ENCODE measurements at places on chromosomes 5 and 9.
A peak's percentile ranks its signal among the peaks of the same experiment; 100 is the strongest.

DNA sequence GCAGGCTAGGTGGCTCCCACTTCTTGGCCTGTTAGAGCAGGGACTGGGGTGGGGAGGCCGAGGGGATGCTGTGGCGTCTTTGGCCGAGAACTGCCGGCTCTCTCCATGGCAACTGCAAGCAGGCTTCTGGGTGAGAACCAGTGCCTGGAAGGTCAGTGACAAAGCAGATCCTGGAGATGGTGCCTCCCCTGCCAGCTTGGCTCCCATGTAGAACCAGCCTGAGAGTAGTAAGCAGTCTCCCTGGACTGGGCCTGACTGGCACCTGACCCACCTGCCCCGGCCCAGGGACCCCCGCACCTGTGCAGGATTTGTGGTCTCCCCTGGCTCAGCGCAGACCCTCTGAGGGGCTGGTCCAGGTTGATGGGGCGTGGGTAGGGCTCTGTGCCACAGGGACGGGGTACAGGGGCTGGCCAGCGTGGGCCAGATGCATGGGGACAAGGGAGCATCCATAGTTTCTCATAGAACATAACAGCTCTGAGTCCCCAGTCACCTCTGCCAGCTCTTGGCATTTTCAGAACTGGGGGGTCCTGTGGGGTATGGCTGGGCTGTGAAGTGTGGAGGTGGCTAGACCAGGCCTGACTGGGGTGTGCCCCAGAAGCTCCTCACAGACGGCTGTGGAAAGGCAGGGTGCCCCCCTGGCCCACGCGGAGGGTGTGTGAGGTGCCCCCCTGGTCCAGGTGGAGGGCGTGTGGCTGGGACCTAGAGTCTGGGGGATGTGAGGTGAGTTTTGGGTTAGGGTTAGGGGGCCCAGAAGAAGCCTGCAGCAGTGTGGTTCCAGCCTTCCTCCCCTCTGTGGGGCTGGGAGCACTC is 22.2 kb downstream of the CACNA1B start:
- DNase-seq: peak; percentile 51
- no peaks in the 10 kb centered on the region for H3K4me1 ChIP-seq
- no peak overlapping the region for H3K4me3 ChIP-seq
- H3K27me3 ChIP-seq: peaks cover 9% of the 10 kb centered on the region
- no peaks in the 10 kb centered on the region for H3K36me3 ChIP-seq
- H3K27ac ChIP-seq: no peak overlapping the region

DNA sequence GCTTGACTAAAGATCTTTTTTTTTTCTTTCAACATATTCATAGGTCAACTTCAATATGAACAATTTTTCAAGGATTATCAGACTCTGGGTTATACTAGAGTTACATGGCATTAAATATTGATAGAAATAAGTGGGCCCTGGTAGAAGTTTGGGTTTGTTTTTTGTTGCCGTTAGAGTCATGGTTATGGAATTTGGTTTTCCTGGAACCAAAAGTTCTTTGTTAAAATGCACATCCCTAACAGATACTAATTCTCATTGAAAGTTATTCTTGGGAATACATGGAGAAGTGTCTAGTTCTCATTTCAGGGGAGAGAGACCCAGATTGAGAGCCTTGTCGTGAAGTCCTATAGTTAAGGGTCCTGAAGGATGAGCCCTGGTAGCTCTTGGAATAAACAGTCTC is 124.9 kb downstream of the FGF1 start:
- no peak overlapping the region for H3K4me3 ChIP-seq
- no peak for DNase-seq

DNA sequence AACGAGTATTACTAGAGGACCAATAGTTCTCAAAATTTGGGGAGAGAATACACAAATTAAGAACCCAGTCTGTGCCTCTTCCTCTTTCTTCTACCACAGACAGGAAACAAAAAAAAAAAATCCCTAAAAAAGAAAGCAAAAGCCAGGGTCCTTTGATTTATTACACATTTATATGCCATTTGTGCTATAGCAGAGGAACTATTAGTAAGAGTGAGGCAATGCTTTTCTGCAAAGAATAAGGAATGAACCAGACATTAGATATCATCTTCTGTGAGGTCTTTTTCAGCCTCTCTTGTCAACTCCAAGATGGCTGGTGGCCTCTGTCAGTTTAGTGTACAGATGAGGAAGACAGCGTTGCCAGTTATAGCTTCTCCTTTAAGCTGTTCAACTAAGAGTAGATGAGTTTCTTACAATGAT is 127.6 kb downstream of the RFX3 start:
- H3K36me3 ChIP-seq: peaks cover 18% of the 10 kb centered on the region
- H3K27ac ChIP-seq: no peak overlapping the region
- no peaks in the 10 kb centered on the region for H3K4me1 ChIP-seq
- DNase-seq: peak; percentile 21

DNA sequence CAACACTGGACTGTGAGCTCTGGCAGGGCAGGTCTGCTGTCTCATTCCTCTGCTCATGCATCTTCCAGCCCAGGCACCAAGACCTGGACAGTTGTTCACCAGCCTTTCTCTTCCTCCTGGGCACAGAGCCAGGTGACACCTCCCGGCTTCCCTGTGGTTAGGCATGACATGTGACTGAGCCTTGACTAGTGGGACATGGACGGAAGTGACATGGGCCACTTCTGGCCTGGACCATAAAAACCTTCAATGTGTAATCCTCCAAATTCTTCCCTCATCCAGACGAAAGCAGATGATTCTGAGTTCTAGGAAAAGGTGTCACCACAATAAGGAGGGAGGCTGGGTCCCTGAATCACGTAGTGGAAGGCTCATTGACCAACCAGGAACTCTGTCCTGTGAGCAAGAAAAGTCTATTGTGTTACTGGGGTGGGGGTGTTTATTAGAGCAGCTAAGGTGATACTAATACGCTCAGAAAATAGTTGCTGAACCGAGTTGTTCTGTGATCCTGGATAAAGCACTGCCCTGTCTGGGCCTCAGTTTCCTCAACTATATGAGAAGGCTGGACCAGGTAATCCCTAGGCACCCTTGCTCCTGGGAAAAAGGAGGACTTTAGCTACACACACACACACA is 26.6 kb upstream of the CRB2 start:
- H3K4me3 ChIP-seq: no peak overlapping the region
- H3K4me1 ChIP-seq: no peaks in the 10 kb centered on the region
- no peaks in the 10 kb centered on the region for H3K36me3 ChIP-seq
- DNase-seq: no peak

DNA sequence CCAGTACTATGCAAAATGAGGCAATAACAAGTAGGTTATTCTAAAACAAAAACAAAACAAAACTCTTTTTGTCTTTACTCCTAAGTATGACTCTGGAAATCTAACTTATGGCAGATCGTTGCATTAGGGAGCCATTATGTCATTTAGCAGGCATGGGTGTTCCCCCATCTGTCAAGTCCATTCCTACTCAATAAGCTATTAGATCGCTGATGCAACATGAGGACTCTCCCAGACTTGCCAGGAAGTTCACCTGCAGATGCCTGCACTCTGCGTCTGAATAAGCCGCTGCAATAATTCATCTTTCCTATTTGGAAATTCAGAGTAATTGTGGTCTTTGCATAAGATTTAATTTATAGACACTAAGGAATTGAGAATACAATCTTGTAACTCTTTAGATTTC is 585.0 kb downstream of the KIF4B start:
- H3K4me1 ChIP-seq: no peaks in the 10 kb centered on the region
- no peak overlapping the region for H3K27ac ChIP-seq
- no peak overlapping the region for H3K4me3 ChIP-seq
- H3K27me3 ChIP-seq: no peaks in the 10 kb centered on the region
- no peaks in the 10 kb centered on the region for H3K36me3 ChIP-seq

DNA sequence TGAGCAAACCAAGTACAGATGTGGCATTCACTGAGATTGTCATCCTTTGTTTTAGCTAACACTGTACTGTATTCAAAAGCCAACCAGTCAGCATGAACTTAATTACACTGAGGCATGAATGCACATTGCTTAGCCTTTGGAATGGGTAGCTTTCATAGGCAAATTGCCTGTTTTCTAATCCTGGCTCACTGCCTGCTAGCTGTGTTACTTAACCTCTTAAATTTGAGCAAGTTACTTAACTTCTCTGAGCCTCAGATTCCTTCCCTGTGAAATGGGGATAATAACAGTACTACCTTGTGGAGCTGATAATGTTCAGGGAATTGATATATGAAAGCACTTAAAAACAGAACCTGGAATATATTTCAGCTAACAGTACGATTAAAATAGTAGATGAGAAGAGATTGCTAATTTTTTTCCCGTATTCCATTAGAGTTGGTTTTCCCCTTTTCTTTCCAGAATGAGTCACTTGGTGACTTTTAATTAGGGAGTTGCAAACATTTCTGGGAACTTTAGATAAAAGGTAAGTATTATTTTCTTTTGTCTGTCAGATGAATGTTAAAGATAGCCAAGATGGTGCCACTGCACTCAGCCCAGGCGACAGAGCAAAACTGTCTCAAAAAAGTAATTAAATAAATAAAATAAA is 43.9 kb downstream of the ARRDC3 start:
- DNase-seq: no peak
- no peak overlapping the region for H3K27ac ChIP-seq
- H3K4me3 ChIP-seq: no peak overlapping the region

DNA sequence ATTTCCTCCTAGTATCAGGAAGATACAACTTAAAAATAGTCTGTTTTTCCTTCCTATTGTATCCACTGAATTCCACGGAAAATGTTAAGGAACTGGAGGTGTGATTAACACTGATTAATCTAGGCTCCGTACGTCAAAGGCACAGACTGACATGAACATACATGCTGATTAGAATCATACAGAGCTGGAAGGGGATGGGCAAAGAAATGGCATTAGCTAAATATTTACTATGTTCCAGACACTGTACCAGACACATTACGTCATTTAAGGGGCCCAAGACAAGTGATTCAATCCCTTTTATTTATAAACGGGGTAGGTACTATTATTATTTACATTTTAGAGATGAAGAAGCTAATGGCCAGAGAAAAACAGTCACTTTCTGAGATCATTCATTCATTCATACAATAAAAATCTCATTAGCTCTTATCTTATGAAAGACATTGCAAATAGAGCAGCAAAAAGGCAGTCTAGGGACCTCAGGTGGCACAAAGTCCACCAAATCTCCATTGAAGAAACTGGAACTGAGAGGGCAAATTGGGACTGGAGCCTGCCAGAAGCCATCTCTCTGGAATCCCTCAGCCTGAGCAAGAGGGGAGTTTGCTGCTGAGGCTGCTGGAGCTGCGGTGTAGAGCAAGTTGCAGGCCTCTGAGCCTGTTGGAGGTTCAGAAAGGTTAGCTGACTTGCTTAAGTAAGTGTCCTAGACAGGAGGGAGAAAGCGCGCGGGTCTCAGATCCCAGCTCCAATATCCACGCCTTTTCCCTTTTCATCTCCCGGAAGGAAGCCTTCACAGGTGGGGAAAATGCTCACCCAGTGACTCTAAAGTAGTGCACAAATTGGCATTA is 1.6 kb upstream of the TGFBR1 start:
- H3K4me3 ChIP-seq: no peak overlapping the region
- H3K36me3 ChIP-seq: no peaks in the 10 kb centered on the region
- H3K27me3 ChIP-seq: no peaks in the 10 kb centered on the region
- no peak for DNase-seq
- peaks cover 27% of the 10 kb centered on the region for H3K4me1 ChIP-seq

DNA sequence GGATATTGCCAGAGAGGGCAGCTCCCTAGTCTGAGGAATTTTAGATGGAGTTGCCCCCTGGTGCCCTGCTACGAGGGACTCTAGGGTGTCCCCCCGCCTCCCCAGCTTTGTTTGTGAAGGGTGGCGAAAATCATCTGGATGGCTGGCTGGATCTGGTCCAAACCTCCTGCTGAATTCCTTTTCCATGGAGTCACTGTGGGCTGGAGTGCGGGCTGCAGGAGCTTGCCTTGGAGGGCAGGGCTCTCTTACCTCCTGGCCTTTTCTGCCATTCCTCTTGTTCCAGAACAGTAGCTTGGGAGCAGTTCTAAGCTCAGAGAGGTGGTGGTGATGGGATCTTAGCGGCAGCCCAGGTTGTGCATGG is 2.1 kb downstream of the SYNPO start:
- H3K36me3 ChIP-seq: no peaks in the 10 kb centered on the region
- H3K27ac ChIP-seq: peak overlapping the region; percentile 86
- peaks cover 83% of the 10 kb centered on the region for H3K4me1 ChIP-seq
- peak; percentile 82 for DNase-seq
- no peaks in the 10 kb centered on the region for H3K27me3 ChIP-seq
- H3K4me3 ChIP-seq: no peak overlapping the region

- peak; percentile 10 for DNase-seq
- H3K27ac ChIP-seq: no peak overlapping the region
- H3K4me3 ChIP-seq: no peak overlapping the region
- no peaks in the 10 kb centered on the region for H3K36me3 ChIP-seq
- H3K4me1 ChIP-seq: no peaks in the 10 kb centered on the region
- H3K27me3 ChIP-seq: no peaks in the 10 kb centered on the region
Measured at GRCh38 chr5:2311851-2312250, 429.1 kb upstream of the IRX4 start.

DNA sequence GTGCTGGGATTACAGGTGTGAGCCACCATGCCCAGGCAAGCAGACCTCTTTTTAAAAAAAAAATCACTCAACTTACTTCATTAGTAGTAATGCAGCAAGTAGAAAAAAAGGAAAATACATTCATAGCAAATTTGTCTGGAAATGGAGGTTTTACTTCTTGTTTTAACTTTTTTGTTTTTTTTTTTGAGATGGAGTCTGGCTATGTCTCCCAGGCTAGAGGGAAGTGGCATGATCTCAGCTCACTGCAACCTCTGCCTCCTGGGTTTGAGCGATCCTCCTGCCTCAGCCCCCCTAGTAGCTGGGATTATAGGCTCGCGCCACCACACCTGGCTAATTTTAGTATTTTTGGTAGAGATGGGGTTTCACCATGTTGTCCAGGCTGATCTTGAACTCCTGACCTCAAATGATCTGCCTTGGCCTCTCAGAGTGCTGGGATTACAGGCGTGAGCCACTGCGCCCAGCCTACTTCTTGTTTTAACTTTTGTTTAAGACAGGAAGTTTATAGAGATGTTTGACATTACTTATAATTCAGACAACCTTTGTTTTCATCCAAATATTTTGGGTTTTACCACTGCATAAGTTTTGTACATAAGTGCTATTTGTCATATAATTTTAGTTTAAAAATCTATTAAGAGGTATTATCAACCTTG is 26.5 kb downstream of the UBE2R2 start:
- no peak overlapping the region for H3K27ac ChIP-seq
- no peaks in the 10 kb centered on the region for H3K4me1 ChIP-seq
- H3K36me3 ChIP-seq: no peaks in the 10 kb centered on the region

GRCh38 chr9:75111019-75111622 is 22.8 kb downstream of the OSTF1 start:
- H3K36me3 ChIP-seq: no peaks in the 10 kb centered on the region
- H3K4me1 ChIP-seq: no peaks in the 10 kb centered on the region
- no peak overlapping the region for H3K4me3 ChIP-seq
- H3K27me3 ChIP-seq: no peaks in the 10 kb centered on the region
- no peak overlapping the region for H3K27ac ChIP-seq

GRCh38 chr5:61229416-61229815 is 67.1 kb upstream of the SMIM15 start:
- no peaks in the 10 kb centered on the region for H3K4me1 ChIP-seq
- H3K27me3 ChIP-seq: no peaks in the 10 kb centered on the region
- DNase-seq: no peak

GRCh38 chr9:90103771-90104170 is 499.0 kb downstream of the GADD45G start:
- no peak overlapping the region for H3K4me3 ChIP-seq
- H3K27me3 ChIP-seq: no peaks in the 10 kb centered on the region
- H3K4me1 ChIP-seq: peaks cover 8% of the 10 kb centered on the region
- H3K27ac ChIP-seq: no peak overlapping the region
- DNase-seq: no peak
- no peaks in the 10 kb centered on the region for H3K36me3 ChIP-seq

GRCh38 chr5:72767289-72768010 is 49.0 kb upstream of the TNPO1 start:
- no peaks in the 10 kb centered on the region for H3K27me3 ChIP-seq
- H3K4me1 ChIP-seq: no peaks in the 10 kb centered on the region
- no peak overlapping the region for H3K27ac ChIP-seq
- DNase-seq: no peak
- no peaks in the 10 kb centered on the region for H3K36me3 ChIP-seq
- no peak overlapping the region for H3K4me3 ChIP-seq

Measured in tibial artery (tissue), 4 donors.